ENCODE measurements at places on chromosomes 7 and 10.

GRCh38 chr7:79529881-79530235, 76.4 kb upstream of the MAGI2 start:
- DNase-seq = no peak

DNA sequence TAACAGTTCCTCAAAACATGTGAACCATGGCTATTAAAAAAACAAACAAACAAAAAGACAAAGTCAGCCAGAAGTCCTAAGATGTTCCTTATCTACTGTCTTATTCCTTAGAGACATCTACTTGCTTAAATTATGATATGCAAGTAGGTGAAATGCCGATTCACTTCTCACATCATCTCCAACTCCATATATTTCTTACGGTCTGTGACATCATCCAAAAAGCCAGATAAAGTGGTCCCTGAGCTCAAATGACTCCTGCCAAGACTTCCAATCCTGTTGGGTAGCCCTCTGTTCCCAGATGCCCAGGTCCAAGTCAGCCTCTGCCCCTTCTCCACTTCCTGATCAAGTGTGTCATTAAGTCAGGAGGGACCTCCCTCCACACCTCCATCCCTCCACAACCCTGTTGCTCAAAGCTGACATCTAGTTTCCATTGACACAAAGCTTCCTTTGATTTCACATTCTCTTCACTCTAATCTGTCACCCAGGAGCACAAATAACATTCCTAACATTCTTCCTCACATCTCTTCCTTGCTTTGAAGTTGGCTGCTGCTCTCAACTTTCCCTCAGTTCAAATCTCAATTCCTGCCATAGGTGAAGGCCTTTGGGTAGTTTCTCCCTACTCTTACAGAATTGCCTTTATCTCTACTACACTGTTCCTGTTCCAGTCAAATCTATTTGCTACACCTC, 56.1 kb upstream of the PDLIM1 start:
- no peak for DNase-seq

GRCh38 chr10:8504499-8504898, 450.0 kb downstream of the GATA3 start:
- no peak for DNase-seq

GRCh38 chr10:99870123-99870730, 87.8 kb downstream of the ABCC2 start:
- no peak for DNase-seq

GRCh38 chr7:6154542-6155404, 117.7 kb downstream of the CYTH3 start:
- no peak for DNase-seq

- DNase-seq = no peak
Observed at GRCh38 chr10:62010366-62010765, 108.9 kb downstream of the ARID5B start.

GRCh38 chr7:111140091-111140865, 49.4 kb downstream of the LRRN3 start:
- no peak for DNase-seq

DNA sequence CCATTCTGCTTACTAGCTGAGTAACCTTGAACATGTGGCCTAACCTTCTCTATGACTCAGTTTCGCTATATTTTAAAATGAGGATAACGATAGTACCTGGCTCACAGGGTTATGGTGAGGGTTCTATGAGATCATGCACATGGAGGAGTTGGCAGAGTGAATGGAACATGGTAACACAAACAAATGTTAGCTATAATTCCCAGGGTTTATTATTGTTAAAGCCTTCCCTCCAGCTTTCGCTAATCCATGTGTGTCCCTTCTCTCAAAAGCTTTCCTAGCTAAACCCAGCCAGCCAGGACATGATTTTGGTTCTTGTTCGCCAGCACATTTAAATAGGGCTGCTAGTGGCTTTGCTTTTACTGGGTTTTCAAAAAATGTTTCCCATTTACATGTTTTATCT, 361.0 kb upstream of the NFE2L3 start:
- no peak for DNase-seq

GRCh38 chr7:44755698-44756627, 7.3 kb downstream of the ZMIZ2 start:
- DNase-seq = no peak

DNA sequence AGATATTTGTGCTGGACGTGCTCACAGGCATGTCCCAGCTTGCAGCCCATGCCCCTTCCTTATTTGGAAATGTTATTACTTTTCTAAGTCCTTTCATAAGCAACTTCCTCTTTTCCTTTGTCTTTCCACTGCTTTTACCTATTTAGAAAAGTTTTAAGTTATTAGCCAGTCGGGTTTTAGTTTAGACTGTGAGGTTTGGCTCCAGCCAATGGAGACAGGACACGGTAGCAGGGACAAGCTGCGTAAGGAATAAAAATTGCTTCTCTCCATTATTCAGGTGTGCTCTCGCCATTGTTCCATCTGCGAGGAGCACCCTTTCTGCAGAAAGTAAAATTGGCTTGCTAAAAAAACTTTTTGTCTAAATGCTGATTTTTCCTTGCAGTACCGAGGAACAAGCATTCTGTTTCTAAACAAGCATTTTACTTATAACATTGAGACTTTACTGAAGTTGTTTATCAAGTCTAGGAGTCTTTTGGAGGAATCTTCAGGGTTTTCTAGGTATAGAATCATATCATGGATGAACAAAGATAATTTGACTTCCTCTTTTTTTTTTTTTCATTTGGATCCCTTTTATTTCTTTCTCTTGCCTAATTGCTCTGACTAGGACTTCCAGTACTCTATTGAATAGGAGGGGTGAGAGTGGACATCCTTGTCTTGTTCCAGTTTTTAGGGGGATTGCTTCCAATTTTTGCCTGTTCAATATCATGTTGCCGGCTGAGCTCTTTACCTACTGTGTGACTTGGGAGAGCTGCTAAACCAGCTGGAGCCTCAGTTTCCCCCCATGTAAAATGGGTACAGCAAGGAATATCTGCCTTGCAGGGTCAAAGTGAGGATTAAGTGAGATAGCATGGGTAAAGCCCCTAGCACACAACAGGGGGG, 63.8 kb downstream of the ALOX5 start:
- DNase-seq = no peak

- no peak for DNase-seq
Observed at GRCh38 chr7:35268953-35269352, 15.1 kb upstream of the TBX20 start.

DNA sequence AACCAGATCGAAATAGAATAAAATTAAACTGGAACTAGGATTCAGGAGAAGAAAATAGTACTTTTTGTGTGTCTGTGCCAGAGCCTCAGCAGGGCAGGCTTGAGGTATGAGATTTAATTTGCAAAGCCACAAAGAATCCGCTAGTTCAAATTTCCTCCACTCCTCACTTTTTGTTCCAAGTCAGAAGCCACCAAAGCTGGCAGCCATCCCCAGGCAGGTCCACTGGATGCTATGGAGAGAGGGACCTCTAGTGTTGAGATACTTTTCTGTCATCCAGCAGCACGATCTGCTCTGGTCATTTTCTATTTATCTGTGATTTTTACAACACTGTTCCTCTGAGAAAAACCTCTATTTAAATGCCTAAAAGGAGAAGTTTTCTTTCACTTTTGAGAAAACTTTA, 147.9 kb upstream of the FRMD4A start:
- DNase-seq = no peak

- DNase-seq = no peak
Observed at GRCh38 chr7:107501593-107501992, 31.7 kb downstream of the GPR22 start.

GRCh38 chr7:128829391-128830166, 627 bp upstream of the FLNC start:
- DNase-seq = no peak

- no peak for DNase-seq
Observed at GRCh38 chr7:79980376-79980775, 154.3 kb upstream of the GNAI1 start.

GRCh38 chr7:128172151-128172550, 68.9 kb upstream of the LEP start:
- DNase-seq = no peak

DNA sequence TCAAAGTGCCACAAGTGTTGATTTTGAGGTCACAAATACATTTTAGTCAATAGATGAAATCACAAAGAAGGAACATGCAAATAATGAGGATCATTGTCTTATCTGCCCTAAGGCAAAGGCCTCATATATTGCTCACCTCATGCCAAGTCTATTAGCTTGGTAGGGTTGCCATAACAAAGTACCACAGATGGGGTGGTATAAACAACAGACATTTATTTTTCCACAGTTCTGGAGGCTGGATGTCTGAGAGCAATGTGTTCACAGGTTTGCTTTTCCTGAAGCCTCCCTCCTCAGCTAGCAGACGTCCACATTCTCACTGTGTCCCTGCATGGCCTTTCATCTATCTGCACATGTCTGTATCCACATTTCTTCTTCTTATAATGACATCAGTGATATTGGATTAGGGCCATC, 59.6 kb downstream of the RELN start:
- DNase-seq = no peak

GRCh38 chr10:70319183-70319582, 35.4 kb upstream of the NPFFR1 start:
- no peak for DNase-seq

DNA sequence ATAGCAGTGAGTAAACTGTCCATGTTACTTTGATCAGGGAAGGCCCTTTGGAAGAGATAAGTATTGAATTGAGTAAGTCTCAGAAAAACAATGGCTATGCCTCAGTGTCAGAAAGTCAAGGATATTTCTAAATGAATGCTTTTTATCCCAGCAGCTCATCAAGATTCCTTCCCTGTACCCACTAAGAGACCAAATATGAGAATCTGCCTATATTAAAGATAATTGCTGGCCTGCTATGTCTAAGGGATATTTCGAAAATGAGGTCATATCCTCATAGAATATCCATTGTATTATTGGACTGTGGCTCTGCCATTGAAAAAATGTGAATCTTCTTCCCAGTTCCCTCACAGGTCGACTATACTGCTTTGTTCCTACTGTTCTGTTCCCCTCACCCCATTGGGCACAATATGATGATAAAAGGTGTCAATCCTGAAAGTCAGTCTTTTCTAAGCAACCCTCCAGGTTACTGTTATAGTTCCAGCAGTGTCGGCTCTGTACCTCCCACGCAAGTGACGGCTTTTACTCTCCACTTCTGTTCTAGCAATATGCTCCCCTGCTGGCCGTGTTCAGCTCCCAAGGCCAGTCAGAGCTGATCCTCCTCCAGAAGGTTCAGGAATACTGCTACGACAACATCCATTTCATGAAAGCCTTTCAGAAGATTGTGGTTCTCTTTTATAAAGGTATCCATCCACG, 51.7 kb downstream of the BZW2 start:
- no peak for DNase-seq

DNA sequence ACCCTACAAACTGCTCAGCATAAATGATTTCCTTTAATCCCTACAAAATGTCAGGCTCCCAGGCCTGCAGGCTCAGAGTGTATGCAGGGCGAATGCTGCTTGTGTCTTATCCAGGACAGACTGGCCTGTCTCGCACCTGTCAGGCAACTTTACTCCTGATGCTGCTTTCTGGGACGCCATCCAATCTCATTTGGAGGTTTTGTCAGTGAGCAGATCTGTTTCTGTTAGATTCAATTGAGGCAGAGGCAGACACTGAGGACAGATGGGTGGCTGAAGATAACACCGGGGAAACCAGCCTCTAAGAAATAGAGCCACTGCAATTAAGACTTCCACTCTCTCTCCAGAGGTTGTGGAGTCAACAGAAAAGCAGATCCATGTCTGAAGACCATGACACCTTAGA, 115.6 kb downstream of the DPP6 start:
- no peak for DNase-seq

DNA sequence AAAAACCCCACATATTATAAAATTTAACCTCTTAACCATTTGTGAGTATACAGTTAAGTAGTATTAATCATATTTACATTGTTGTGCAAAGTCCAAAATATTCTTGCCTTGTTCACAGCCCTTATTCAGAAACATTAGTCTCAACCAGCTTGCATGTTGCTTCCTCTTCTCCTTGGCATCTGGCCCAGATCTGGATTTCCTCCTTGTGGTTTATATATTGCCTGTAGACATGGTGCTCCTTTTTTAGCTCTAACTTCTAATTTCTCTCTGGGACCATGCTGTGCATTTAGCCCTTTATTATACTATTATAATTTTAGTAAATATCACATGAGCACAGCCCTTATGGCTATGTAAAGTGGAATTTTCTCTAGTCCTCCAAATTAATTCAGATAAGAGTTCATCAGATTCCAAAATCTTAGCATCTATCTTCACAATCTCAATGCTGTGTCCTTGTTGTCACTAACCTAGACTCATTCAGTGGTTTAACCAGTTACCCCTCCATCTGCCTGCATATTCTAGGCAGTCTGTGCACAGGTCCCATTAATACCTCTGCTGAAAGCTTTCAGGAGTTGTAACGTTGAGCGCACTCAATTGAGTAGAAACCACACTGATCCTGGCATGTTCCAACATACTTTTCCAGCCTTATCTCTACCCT, 7.9 kb downstream of the CPED1 start:
- DNase-seq = peak; percentile 1

GRCh38 chr10:4121502-4122380, 336.7 kb upstream of the KLF6 start:
- no peak for DNase-seq

- DNase-seq = no peak
Observed at GRCh38 chr7:64733550-64734240, 60.5 kb upstream of the ZNF138 start.

DNA sequence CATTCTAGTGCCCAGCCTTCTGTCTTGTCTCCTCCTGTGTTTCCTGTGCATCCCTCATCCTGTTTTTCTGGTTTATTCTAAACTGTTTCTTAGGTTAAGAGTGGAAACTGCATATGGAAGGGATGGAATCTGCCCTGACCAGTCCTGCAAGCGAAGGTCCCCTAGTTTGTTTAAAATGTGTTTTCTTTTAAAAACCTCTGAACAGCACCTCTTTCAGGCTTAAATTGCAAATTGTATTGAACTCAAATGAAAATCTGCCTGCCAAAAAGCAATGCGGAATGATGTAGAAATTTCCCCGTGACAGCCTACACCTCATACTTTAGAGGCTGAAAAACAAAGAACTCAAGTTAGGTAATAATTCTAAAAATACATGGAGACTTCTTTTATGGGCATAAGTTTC, 222.8 kb upstream of the IMMP2L start:
- DNase-seq = no peak

- no peak for DNase-seq
Observed at GRCh38 chr10:28382525-28383269, 79.8 kb upstream of the MPP7 start.

- DNase-seq = no peak
Observed at GRCh38 chr7:92723943-92724342, 112.4 kb downstream of the CDK6 start.

DNA sequence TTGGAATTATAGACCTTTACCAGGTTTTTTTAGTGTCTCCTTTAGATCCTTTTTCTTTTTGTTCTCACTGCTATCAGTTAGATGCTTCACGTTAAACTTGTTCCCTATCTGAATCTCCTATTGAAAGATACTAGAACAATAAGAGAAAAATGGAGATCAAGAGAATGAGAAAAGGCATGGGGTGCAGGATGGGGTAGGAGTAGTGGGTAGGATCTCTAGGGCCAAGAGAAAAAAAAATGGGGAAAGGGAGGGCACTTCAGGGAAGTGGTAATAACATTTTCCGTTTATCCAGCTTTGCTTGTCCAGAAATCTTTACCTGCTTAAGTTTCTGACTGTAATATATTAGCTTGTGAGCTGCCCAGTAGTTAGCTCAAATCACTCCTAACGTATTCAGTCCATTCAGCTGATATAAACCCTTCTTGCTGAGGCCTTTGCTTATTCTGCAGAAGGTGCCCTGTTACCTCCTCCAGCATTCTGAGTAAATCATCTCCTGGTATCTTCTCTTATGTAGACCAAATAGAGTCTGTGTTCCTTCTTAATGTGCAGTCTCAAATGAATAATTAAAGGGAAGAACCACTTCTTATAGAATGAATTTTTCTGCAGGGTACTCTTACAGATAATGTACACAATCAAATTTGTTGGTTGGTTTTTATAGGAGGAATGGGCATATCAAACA, 69.7 kb downstream of the ZNRF2 start:
- no peak for DNase-seq
